ENCODE measurements at places on chromosomes 1 and 21. TPM values are rescaled to one million over a fixed set of nuclear protein-coding genes. Genes with fewer than 3 reads are reported as not detected.

SFN gene
- 3.3 TPM for polyA plus RNA-seq

MYOG gene
- polyA plus RNA-seq: not detected

LCE1A gene
- polyA plus RNA-seq: not detected

GRCh38 chr21:43786807-43787440 is 2.5 kb upstream of the RRP1 start:
- no peak overlapping the region for H3K27ac ChIP-seq
- H3K4me1 ChIP-seq: no peaks in the 10 kb centered on the region
- no peak overlapping the region for H3K4me3 ChIP-seq
- H3K27me3 ChIP-seq: no peaks in the 10 kb centered on the region
- peak; percentile 67 for DNase-seq

DNA sequence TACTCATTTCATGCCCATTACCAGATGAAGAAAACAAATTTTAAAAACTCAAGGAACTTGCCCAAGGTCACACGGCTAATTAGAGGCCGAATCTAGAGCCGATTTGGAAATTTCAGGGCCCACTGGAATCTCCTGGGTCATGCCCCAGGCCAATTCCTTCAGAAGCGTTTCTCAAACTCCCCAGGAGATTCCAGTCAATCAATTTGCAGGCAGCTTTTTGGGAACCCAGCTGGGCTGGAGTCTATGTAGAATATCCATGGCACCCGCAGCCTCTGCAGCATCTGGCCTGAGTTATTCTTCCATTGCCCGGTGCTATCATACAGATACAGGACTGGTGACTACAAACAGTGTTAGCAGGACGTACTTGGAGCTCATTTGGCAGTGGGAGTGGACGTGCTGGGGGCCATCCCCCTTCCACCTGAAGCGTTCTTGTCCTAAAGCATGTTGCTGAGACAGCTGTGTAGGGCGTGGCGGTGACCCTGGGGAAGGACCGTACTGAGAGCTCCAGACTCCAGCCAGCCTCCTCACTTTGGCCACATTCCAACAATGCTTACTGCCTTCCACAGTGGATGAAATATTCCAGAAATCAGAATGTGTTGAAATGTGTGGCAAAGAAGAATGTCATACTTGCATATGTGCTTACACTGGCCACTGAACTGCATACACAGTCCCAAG is 38.3 kb downstream of the ABCG1 start:
- H3K4me3 ChIP-seq: no peak overlapping the region
- H3K4me1 ChIP-seq: no peaks in the 10 kb centered on the region
- no peaks in the 10 kb centered on the region for H3K27me3 ChIP-seq
- no peak for DNase-seq

DNA sequence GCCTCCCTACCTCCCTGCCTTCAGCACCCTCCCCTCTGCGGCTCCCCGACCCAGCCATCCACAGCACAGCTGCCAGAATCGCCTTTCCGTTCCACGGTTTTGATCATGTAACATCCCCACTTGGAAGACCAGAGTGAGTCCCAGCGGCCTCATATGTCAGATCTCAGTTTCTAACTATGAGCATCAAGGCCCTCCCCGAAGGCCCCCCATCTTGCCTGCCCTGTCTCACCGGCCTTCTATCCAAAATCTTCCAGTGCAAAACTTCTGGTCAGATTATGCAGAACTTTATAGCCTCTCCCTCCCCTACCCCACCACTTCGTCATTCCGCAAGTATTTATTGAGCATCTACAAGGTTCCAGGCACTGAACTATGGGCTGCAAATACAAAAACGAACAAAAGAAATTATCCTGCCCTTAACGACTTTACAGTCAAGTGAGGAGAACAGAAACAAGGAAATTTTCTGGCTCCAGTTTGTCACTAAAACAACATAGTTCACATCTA is 20.3 kb upstream of the LMX1A start:
- DNase-seq: no peak
- no peak overlapping the region for H3K4me3 ChIP-seq
- no peaks in the 10 kb centered on the region for H3K27me3 ChIP-seq
- H3K4me1 ChIP-seq: no peaks in the 10 kb centered on the region
- no peaks in the 10 kb centered on the region for H3K36me3 ChIP-seq
- H3K27ac ChIP-seq: no peak overlapping the region

GRCh38 chr1:232468249-232468648 is 161.7 kb downstream of the SIPA1L2 start:
- H3K4me1 ChIP-seq: peaks cover 1% of the 10 kb centered on the region
- no peaks in the 10 kb centered on the region for H3K27me3 ChIP-seq
- no peak overlapping the region for H3K4me3 ChIP-seq
- H3K36me3 ChIP-seq: peaks cover 2% of the 10 kb centered on the region
- H3K27ac ChIP-seq: no peak overlapping the region

- H3K4me3 ChIP-seq: no peak overlapping the region
- H3K4me1 ChIP-seq: no peaks in the 10 kb centered on the region
Observed at GRCh38 chr1:221823561-221823960, 81.7 kb upstream of the DUSP10 start.

DNA sequence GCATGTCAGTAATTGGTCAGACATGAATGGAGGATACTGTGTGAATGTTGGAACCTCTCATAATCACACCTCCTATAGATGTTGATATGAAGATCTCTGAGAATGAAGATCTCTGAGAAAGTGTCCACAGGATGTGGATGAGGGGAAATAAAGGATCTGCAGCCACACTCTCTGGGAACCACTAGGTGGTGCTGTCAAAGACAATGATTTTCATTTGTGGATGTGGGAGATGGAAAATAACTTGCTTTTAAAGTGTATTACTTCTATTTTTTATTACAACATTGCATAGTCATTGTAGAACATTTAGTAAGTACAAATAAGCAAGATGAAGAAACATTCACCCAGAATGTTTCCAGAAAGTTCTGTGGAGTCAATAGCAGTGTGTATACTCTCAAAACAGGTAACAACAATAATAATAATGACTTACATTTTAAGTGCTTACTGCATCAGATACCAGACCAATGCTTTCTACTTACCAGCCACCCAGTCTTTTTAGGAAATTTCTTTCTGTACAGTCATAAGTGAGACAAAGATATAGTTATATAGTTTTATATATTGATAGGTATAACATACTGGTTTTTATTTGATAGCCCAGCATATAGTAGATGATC is 128.2 kb downstream of the ATG4C start:
- H3K27me3 ChIP-seq: no peaks in the 10 kb centered on the region
- no peak overlapping the region for H3K27ac ChIP-seq
- H3K4me1 ChIP-seq: no peaks in the 10 kb centered on the region
- H3K4me3 ChIP-seq: no peak overlapping the region
